Stimulated activated CD8-positive, alpha-beta memory T cell treated with anti-CD3 and anti-CD28 coated beads, Interleukin-12 subunit alpha, Interleukin-12 subunit beta, amount 100 ng/mL, for 4 hours (primary cell): ENCODE measurements at places on chromosomes 7 and 10.

- DNase-seq: no peak
Observed at GRCh38 chr7:30844483-30844874, 67.2 kb upstream of the AQP1 start.

GRCh38 chr10:116848944-116849247 is 403 bp upstream of the ENO4 start:
- no peak for DNase-seq

DNA sequence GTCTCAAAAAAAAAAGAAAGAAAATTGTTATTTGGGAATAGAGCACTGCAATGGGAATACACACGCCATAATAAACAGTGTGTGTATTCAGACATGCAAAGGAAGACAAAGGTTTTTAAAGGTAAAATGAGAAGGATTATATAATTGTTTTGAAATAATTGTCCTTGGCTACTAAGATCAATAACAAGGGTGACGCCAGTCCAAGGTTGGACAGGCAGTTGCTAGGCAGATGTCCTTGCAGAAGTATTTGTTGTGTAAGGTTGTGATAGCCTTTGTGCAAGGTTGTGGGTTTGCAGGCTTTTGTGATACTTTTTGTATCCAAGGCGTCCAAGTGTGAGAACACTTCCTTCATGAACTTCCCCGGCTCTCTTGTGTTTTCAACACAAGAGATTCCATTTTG is 72.3 kb upstream of the PRLHR start:
- DNase-seq: no peak

DNA sequence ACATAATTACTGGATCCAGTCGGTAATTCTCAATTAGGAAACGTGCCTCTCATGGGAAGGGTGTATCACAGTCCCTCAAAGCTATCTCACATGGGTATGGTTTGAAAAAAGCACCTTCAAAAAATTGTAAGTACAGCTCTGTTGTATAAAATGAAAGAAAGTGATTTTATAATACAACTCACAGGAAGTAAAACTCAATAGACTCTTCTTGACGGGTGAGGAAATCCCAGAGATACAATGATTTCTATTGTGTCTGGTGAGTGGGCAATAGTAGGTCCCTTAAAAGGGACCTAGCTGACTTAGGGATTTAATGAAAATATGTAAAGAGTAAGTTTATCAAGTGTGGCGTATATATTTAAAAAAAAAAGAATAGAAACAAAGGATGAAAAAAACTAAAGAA is 27.0 kb downstream of the TASOR2 start:
- no peak for DNase-seq
